ENCODE measurements at places on chromosomes 7 and 10.

DNA sequence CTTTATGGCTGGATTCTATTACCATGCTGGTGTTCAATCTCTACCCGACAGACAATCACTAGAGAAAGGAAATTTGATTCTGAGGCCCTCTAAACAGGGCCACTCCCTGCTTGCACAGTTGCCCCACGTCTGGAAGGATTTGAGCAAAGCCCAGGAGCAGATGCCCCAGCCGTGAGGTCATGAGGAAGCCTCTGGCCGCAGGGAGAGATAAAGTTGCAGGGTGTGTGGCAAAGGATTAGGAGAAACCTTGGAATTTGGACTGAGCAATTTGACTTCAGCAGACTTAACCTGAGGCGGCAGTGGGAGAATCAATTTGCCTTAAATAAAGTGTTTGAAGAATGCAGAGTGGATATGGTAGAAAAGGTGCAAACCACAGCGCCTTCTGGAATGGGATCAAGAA lies 40.2 kb upstream of the KLF6 start:
- peak; percentile 90 for DNase-seq

DNA sequence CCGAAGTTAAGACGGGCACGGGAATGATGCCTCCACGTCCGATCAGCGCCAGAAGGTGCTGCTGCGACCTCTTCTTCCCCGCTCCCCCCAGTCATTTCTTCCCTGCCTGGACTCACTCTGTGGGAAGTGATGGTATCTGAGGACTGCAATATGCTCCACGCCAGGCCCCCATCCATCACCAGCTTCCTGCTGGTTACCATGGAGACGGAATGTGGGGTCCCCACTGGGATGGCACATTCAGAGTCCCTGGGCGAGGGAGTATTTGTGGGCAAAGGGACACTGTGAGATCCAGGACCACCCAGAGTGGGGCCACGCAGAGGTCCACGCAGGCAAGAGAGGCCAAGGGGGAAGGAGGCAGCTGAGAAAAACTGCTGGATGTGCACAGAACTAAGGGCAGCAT lies 39.7 kb downstream of the CARD11 start:
- DNase-seq = no peak

- DNase-seq = no peak
Observed at GRCh38 chr7:73704640-73705550, 14.6 kb downstream of the STX1A start.

DNA sequence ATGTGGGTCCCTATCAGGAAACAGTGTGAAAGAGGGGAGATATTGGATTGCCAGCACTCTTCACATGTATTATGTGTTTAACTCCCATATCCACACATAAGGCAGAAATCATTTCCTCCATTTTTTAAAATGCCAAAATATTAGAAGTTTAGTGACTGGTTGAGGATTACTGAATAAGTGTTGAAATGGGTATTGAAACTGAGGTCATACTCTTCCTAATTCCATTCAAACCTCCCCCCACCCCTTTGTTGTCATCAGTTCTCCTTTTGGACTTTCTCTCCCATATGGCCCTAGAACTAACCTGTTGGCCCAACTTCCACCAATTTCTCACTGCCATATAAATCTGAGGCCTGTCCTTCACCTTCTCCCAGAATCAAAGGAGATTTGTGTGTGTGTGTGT lies 81.6 kb downstream of the EVX1 start:
- no peak for DNase-seq

DNA sequence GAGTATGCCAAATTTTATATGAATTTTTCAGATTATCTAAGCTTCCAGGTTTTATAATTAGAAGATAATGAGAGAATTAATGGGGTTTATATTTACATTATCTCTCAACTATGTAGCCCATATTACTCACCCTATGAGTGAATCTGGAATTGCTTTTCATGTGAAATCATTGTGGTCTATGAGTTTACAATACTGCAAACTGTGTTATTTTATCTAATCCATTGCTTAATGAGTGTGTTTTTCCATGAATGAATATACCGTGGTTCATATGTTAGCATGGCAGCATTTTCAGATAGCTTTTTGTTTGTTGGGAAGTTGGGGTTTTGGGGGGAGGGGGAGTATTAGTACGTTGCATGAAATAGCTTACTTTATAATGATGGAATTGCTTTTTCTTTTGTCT lies 44.5 kb downstream of the FGFBP3 start:
- DNase-seq = no peak

DNA sequence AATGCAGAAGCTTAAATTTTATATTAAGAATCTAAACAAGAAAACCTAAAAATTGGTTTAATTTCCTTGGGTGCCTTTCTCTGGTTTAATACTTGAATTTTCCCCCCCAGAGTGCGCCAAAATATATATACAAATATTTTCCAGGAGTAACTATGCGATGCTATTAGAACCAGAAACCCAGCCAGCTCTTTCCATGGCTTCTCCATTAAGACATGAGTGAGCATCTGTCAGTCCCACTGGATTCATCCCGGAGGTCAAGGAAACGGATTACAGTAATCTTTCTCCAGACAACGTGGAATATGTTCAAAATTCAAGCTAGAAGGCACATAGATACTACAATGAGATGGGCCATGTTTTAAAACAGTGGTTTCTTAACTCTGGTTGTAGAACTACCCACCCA lies 148.8 kb downstream of the TAX1BP1 start:
- no peak for DNase-seq
